ENCODE measurements at places on chromosomes 7 and 10. TPM values are rescaled to one million over a fixed set of nuclear protein-coding genes. Genes with fewer than 3 reads are reported as not detected.

DNA sequence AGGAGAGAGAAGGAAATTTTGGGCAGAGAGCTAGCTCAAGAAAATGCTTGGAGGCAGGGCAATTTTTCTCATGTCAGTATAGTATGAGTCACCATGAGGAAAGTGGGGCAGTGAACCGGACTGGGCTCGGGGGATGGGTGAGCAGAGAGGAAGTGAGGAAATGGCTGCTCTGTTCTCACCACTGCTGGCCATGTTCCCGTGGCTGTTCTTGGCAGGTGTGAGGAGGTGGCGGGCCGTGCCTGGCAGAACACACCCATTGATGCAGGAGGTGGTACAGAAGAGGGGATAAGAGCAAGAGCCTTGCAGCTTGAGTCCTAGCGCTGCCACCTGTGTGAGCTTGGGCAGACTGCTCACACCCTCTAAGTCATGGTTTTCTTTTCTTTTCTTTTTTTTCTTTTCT, 304.4 kb upstream of the LYZL1 start:
- peak; percentile 86 for DNase-seq

DNA sequence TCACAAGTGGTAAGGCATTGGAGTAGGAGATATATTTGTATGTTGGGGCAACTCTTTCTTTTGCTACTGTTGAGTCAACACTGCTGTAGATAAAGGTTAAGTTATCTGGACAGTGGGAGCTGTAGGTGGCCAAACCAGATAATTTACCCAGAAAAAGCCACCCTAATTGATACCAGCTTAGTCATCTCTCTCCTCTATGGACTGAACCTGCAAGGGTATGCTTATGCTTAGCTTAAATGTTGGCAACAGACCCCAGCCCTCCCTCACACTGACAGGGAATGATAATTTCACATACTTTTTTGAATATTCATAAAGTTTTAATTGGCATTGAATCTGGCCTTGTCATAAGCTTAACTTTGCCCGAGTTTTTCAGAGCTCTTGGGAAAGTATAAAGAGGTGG, 66.3 kb downstream of the CREB5 start:
- DNase-seq, result no peak

DNA sequence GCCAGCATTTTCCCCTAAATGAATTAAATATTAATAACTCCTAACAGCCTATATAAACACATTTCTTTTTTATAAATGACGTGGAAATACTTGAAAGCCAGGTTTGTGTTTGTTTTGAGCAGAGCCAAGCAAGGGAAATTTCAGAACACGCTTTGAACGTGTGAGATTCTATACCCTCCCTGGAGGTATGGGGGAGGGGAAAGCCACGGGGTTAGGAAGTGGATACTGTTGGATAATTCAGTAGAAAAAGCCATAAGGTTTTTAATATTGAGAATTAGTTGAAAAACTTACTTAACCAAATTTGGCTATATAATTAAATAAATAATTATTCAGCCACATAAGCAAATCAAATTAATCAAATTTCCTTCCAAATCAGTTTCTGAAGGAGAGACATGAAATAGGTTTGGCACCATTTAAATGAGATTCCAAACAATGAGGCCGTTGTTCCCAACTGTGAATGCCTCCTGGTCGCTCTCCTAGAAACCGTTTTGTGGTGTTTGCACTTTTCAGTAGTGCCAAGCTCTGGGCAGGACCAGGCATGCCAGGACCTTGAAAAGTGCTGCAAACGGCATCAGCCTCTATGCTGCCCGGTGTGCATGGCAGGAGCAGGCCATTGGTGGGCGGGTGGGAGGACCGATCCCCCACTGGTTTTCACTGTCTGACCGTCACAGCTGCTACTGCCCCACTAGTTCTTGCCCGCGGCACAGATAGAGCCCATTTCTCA, 88.1 kb downstream of the SEPTIN14 start:
- peak; percentile 9 for DNase-seq

DNA sequence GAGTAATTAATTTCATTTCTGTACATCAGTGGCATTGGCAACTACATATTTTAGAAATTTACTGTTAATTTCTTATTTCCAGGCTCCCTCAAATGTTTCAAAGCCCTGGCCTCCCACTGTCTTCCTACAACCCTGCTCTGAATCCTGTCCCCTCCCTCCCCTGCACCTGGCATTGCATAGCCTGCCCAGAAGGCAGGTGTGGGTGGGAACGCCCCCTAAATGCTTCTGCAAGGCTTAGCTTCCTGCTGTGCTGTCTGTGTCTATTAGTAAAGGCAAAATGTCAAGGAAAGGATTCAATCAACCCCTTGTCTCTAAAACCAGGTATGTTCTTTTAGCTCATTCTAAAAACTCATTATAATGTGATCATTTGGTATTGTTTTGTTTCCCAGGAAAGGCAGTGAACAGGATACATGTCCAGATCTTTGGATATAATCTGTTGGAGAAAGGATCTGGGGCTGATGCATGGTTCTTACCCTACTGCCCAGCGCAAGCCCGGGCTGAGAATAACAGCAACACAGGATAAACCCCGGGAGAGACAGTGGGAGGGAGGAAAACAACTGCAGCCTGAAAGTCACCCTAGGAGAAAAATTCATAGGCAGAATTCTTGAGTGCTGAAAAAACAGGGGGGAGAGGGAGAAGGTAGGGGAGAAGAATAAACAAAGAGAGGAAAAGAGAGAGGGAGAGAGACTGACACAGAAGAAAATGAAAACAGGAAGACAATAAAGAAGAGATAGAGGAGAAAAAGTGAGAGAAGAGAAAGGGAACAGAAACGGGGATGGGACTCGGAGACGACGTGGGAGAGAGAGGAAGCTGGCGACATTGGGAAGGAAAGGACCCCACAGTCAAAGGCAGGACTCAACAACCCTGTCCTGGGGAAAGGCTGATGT, 589 bp downstream of the ZNF488 start:
- DNase-seq, result no peak

DNA sequence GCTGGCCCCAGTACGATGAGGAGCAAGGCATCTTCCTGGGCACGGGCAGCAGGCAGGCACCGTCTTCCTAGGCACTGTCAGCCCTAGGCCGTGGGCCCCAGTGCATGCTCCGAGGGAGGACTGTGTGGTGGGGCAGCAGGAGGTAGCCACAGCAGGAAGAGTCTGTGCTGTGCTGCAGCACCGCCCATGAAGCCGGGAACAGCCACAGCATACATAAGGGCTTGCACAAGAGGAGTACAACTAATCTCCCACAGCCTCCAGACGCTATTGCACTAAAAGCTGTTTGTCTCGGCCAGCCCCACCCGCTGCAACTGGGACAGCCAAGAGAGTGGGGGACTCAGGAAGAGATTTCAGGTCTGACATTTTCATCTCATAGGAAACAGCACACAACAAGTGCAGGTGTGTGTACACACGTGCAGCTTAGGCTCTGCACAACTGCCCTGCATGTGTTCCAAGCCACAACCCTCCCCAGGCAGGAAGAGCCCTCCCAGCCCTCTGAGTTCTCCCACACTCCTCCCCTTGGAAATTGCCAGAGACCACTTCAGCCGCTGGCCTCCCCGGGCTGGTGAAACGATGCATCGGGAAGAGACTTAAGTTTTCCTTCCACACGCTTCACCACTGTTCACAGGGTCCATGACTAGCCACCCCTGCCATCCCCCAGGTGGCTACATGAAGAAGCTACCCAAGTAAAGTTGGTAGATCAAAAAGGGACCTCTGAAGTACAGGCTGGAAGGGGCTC, 88.1 kb upstream of the DDC start:
- DNase-seq, result peak; percentile 41

SEMA3E gene
- 0.29 TPM for total RNA-seq

- peak; percentile 40 for DNase-seq
These were observed 111.5 kb downstream of the SEMA3C start for GRCh38 chr7:80807166-80807900.

NOD1 gene
- 9.1 TPM for total RNA-seq

DNA sequence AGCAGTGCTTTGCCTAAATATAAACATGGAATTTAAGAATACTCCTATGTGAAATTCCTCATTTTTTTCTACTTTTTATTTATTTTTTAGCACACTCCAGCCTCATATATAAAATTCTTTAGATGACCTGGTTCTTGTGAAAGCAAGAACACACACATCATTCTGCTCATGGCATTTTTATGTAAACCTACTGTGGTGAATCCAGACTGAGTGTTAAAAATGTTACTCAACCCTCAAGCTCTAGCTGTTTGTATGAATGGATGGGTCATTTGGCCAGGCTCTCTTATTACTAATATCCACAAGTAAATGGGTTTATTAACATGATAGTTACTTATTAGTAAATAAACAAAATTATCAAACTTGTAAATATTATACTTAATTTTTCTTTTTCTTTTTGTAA, 551.7 kb upstream of the LRRN3 start:
- DNase-seq, result no peak

DNA sequence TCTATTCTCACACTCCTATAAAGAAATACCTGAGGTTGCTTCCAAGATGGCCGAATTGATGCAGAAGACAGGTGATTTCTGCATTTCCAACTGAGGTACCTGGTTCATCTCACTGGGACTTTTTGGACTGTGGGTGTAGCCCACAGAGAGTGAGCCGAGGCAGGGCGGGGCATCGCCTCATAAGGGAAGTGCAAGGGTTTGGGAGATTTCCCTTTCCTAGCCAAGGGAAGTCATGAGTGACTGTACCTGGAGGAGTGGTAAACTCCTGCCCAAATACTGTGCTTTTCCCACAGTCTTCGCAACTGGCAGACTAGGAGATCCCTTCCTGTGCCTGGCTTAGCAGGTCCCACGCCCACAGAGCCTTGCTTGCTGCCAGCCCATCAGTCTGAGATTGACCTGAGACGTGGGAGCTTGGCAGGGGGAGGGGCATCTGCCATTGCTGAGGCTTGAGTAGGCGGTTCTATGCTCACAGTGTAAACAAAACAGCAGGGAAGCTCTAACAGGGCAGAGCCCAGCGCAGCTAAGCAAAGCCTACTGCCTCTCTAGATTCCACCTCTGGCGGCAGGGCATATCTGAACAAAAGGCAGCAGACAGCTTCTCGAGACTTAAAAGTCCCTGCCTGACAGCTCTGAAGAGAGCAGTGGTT, 152.2 kb downstream of the ARL4A start:
- no peak for DNase-seq

DNA sequence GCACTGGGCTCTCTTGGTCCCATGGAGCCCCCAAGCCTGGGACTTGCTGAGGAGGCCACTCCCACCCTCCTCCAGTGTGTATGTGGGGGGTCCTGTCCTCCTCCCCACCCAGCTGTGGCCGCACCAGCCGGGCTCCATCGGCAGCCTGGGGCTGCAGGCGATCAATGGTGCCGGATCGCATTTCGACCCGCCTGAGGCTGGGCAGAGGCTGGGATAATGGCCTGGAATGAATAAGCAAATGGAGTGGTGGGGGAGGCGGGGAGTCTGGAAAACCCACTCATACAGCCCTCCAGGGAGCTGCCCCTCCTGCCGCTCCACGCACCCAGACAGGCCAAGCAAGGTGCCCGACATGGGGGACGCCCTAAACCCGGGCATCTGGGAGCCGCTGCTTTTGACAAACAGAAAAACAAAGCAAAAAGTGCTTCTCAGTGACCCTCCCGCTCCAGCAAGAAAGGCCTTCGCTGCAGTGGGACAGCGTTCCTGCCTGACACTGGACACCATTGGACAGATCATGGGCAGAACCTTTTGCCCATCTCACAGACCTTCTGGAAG, 160.5 kb downstream of the NRF1 start:
- DNase-seq, result no peak

GRCh38 chr7:116240024-116240668, 29.8 kb downstream of the TES start:
- DNase-seq, result no peak

GRCh38 chr7:149544028-149544427, 46.4 kb upstream of the ZNF746 start:
- DNase-seq, result no peak
